ENCODE measurements at places on chromosomes 12 and 14.

DNA sequence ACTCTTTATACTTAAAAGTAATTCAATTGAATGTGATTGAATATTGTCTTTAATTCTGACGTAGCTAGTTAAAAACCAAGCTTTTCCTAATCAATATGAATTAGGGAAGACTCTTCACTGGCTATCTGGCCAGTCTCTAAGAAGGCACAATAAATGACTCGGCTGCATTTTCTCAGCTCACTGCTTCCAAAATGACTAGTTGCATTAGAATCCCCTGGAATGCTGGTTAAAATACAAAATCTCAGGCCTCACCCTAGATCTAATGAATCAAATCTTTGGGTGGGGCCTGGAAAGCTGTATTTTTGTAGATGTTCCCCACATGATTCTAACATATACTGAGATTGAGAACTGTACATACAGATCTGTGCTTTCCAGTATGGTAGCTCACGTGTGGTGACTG is 242.1 kb downstream of the CHST11 start:
- no peak for DNase-seq

DNA sequence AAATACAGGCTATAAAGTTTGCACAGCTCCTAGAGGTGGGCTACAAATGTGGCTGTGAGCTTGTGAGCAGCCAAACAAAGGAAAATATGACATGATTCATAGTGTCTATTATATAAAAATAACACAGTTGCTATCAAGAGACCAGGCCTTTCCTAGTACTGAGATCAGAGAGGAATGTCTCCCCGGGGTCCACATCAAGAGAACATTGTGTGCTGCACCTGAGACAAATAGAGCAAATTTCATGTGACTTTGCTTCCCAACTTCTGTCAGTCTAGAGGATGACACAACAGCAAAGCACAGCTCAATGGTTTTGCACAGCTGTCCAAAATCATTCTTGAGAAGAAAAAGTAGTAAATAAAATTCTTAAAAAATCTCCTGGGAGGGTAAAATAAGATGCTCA is 297.5 kb upstream of the PRKD1 start:
- no peak for DNase-seq

DNA sequence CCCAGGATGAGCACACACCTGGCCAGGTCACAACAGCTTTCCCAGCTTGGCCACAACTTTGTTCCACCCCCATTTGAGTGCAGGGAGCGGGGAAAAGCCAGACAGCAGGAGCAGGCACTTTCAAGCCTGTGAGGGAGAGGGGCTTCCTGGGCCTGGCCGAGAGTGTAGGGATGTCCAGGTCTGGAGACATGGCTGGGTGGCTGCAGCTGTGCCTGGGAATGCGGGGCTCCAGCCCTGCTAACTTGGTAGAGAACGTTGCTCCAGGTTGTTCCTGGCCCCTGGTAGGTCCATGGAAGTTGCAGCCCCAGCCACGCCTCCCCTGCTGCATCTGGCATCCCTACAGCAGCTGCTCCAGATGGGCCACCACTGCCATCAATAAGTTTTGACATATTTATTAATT is 738.5 kb downstream of the SLC6A15 start:
- DNase-seq: no peak

GRCh38 chr14:89293314-89293916 is 123.6 kb downstream of the FOXN3 start:
- DNase-seq: no peak

- DNase-seq: no peak
Observed at GRCh38 chr12:52433501-52434080, 580 bp downstream of the KRT75 start.

GRCh38 chr14:41993687-41994086 is 387.0 kb downstream of the LRFN5 start:
- no peak for DNase-seq

- no peak for DNase-seq
Observed at GRCh38 chr14:49641697-49642129, 6.7 kb upstream of the DNAAF2 start.

DNA sequence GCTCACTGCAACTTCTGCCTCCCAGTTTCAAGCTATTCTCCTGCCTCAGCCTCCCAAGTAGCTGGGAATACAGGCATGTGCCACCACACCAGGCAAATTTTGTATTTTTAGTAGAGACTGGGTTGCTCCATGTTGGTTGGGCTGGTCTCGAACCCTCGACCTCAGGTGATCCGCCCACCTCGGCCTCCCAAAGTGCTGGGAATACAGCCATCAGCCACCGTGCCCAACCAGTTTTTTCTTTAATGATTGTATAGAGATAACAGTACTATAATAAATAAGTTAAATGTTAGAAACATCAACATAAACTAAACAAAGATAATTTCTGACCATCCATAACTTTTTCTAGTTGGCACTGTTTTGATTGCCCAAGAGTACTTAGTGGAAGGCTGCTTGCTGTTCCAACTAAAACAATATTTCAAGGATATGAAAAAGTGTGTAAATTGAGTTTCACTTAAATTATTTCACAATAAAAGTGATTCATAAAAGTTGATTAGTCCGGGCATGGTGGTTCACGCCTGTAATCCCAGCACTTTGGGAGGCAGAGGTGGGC is 5.6 kb downstream of the GON7 start:
- no peak for DNase-seq

- no peak for DNase-seq
Observed at GRCh38 chr12:65937161-65937641, 112.9 kb downstream of the HMGA2 start.

GRCh38 chr12:112892856-112893255 is 13.9 kb upstream of the OAS1 start:
- no peak for DNase-seq

DNA sequence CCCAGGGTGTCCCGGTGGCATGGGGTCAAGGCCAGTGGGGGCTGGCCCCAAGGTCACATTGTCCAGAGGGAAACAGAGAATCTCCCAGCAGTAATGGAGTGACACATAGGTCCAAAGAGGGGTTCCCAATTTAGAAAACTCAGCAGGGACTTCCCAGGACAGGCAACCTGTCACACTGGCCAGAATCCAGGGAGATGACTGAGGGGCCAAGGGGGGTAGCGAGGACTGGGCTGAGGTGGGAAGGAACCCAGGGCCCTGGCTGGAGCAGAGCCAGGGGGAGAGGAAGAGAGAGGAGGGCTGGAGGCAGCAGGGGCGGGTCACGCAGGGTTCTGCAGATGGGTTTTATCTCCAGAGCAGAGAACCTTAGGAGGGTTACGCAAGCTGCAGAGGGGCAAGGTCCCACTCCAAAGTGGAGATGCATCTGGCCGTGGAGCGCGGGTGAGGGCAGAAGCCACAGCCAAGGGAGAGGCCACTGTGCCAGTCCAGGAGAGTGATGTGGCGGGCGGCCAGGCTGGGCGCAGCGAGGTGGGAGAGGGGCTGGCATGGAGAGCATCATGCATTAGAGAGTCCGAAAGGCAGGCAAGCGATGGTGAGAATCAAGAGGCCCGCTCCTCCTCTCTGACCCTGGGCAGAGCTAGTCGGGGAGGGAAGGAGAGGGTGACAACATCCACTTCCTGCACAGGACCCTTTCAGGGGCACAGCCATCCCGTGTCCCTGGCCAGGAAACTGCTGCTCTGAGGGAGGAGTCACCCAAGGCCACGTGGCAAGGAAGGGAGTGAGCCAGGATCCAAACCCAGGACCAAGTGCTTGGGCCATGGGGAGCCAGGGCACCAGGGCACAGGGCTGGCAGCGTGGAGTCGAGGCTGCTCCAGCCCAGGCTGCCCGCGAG is 29.0 kb downstream of the NCOR2 start:
- DNase-seq: no peak

GRCh38 chr12:7583471-7583870 is 79.9 kb upstream of the CD163 start:
- DNase-seq: no peak

DNA sequence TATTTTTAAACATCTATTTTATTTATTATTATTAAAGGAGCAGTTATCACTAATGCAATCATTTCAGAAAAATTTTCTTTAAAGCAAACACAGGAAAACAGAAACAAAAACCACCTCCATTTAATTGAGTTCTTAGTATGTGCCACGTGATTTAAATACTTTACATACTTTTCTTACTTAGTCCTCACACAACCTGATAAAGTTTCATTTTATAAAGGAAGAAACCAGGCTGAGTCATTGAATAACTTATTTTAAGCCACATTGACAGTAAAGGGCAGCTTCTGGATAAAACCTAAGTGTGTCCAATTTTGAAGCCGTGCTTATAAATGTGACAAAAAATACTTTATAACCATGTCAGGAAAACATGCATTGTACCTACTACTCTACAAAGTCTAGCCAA is 57.1 kb upstream of the PCED1B start:
- DNase-seq: no peak

- no peak for DNase-seq
Observed at GRCh38 chr12:103580026-103580425, 7.0 kb upstream of the STAB2 start.

DNA sequence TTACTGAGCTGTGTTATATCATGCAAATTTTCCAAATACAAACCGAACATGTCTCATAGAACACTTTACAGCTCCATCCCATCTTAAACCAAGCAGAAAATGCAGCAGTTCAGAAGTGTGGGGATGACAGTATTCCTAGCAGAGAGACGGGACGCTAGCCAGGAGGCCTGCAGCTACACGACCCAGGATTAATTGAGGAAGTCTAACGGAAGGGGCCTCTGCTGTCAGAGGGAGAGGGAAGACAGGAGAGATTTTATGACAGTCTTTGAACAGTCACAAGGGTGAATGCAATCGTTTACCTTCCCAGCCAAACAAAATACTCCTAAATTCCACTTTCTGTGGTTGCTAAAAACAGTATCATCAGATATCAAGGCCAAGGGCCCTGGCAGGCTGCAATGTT is 261.9 kb downstream of the TMEM132D start:
- no peak for DNase-seq
